ENCODE measurements at places on chromosomes 5 and 9.
A peak's percentile ranks its signal among the peaks of the same experiment; 100 is the strongest.

DNA sequence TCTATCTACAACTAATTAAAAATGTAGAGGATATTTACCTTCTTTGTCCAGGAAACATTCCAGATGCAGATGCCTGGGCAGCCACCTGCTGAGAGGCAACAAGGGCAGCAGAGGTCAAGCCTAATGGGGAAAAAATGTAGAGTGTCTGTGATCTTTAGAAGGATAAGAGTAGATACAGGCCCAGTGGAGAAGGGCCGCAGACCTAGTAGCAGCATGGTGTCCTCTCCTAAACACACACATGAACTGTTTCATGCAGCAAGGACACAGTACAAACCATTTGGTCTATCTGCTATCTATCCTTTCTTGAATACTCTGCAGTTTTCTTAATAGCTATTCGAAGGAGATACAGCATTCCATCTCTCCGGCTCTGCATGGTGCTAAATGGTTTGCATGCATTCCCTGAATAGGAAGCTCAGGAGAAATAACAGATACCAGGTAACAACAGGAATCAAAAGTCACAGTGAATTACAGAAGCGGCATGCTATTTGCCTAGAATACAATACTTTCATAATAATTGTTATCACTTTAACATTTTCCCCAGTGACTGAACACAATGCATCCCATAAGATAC lies 107.3 kb downstream of the ZNF608 start:
- DNase-seq, result no peak

GRCh38 chr9:15239816-15240215 lies 67.2 kb downstream of the TTC39B start:
- no peak for DNase-seq

DNA sequence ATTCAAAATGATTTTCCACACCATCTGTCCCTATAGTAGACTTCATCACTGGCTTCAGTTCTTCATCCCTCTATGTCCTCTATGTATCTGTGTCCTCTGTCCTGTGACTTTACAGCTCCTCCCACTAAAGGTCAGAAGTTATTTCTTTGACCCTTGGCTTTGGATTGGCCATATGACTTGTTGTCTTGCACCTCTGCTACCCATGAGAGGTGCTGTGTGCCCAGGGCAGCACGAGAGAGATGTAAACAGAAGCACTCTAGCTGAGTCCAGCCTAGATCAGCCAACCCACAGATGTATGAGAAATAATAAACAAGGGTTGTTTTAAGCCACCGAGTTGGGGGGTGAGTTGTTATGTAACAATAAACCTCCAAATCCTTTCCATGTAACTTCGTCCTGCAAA lies 63.4 kb upstream of the ENTREP1 start:
- no peak for DNase-seq

GRCh38 chr9:68974431-68974830 lies 39.5 kb downstream of the PRKACG start:
- DNase-seq, result no peak

GRCh38 chr5:174282391-174282790 lies 236.9 kb downstream of the NSG2 start:
- DNase-seq, result no peak

- peak; percentile 28 for DNase-seq
Observed at GRCh38 chr9:69168709-69169217, 5.3 kb upstream of the TJP2 start.

GRCh38 chr5:6399980-6400910 lies 21.9 kb upstream of the MED10 start:
- no peak for DNase-seq

GRCh38 chr5:52783226-52783959 lies 4.3 kb upstream of the ITGA1 start:
- no peak for DNase-seq

DNA sequence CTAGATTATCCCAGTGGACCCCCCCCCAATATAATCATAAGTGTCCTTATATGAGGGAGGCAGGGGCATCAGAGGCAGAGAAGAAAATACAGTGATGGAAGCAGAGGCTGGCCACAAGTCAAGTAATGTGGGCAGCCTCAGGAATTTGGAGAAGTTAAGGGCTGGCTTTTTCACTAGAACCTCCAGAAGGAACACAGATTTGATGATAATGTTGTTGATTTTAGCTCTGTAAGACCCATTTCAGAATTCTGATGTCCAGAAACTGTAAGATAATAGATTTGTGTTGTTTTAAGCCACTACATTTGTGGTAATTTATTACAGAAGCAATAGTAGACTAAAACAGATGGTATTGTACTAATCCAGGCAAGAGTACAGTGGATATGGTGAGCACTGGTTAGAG lies 36.3 kb upstream of the LRRTM2 start:
- no peak for DNase-seq

DNA sequence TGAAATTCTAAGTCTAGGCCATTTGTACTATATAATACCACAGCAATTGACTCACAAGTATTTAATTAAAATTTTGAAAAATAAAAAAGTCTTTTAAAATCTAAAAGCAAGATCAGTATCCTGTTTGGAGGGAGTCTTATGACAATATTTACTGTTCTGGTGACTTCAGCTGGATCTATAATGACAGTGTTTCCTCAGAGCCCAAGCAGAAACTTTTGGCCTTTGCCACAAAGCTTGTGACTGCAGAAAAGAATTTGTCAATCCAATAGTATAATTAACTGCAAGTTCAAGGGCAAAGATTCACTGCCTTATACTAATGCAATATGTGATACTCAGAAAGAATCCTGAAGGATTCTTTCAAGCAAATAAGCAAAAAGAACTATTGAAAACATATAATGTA lies 49.6 kb upstream of the RAPGEF6 start:
- no peak for DNase-seq

DNA sequence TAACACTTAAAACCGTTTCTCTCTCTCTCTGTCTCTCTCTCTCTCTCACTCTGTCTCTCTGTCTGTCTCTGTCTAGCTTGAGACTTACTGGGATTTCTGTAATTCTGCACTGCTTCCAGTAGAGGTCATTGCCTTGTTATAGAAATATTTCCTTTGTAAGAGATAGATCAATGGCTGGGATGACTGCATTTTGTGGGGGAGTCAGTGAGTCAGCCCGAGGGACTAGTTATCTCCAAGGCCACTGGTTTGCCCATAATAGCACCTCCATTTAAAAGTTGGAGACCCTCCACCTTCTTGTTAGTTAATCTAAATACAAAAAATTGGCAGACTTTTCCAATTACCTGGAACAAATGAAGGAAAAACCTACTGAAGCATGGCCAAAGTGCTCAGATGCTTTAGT lies 547.2 kb downstream of the LRRC70 start:
- no peak for DNase-seq

- peak; percentile 56 for DNase-seq
Observed at GRCh38 chr9:72592502-72593403, 71.3 kb downstream of the TMC1 start.

GRCh38 chr5:52809884-52810283 lies 22.2 kb downstream of the ITGA1 start:
- no peak for DNase-seq

DNA sequence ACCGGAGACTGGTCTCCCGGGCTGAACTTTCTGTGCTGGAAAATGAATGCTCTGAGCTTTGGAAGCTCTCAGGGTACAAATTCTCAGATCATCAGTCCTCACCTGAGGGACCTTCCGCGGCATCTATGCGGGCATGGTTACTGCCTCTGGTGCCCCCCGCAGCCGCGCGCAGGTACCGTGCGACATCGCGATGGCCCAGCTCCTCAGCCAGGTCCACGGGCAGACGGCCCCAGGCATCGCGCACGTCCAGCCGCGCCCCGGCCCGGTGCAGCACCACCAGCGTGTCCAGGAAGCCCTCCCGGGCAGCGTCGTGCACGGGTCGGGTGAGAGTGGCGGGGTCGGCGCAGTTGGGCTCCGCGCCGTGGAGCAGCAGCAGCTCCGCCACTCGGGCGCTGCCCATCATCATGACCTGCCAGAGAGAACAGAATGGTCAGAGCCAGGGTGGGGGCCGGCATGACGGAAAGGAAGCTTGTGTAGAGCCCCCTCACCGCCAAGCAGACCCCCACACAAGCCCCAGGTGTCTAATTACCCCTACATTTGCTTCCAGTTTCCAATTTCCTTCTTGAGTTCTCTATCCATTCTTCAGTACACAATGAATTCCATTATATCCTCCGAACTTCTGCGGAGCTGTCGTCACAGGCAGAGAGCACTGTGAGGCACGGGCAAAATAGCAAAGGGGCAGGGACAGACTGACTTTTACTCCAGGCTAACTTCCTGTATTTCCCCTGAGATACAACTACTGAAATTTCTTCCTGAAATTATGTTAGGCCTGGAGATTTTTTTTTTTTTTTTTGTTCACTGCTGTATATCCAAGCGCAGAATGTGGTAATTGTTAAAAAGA lies 23.2 kb downstream of the CDKN2A start:
- no peak for DNase-seq

GRCh38 chr9:93120846-93121315 lies 13.2 kb downstream of the NINJ1 start:
- no peak for DNase-seq

GRCh38 chr5:97641081-97641480 lies 458.0 kb upstream of the RIOK2 start:
- DNase-seq, result no peak

DNA sequence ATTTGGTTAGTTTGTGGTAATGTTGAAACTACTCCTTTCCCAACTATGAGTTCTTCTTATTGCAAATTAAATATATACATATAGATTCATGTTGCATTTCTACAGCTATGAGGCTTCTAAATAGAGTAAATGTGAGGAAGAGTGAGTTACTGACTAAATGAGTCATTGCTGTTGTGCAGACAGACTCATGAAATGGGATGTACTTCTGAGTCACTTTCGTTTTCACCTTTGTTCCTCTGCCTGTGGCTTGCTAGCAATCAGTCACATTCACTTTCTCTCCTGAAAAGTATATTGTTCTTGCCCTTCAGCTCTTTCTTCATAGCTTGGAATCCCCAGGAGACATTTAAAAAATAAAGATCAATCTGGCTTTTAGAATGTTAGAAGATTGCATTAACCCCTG lies 295.5 kb upstream of the SMC2 start:
- peak; percentile 27 for DNase-seq

- no peak for DNase-seq
Observed at GRCh38 chr5:118311103-118311819, 677.1 kb downstream of the DTWD2 start.

DNA sequence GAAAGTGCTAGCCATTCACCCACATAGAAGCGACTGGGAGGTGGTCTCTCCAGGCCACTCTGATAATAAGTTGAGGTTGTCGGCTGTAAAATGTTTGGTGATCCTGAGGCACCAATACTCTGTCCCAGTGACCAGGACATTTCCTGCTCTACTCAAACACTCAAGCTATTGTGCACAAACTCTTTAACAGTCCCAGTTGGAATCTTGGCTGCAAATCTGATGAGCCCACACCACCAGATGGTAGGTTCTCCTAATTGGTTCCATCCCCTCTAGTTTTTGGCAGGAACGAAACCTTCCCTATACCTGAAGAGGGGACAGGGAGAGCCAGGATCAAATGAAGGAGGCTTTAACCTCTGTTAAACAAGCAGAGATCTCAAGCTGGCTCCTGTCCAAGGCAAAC lies 14.3 kb downstream of the GRIA1 start:
- DNase-seq, result peak; percentile 43

DNA sequence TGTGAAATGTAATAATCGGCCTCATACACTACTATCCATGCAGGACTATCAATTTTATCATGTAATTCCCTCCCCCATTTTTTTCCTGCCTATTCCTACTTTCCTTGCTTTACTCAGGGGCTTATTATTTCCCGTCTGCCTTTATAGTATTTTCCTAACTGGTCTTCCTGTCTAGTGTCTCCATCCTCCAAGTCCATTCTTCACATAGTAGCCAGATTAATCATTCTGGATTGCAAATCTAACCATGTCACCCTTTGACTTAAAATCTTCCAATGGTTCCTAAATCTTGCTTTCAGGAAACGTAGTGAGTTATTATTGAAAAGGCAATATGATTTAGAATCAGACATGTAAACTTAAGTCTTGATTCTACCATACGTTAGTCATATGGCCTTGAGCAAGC lies 307.4 kb upstream of the HAPLN1 start:
- no peak for DNase-seq

GRCh38 chr5:135246923-135247795 lies 151.9 kb downstream of the MACROH2A1 start:
- DNase-seq, result no peak

DNA sequence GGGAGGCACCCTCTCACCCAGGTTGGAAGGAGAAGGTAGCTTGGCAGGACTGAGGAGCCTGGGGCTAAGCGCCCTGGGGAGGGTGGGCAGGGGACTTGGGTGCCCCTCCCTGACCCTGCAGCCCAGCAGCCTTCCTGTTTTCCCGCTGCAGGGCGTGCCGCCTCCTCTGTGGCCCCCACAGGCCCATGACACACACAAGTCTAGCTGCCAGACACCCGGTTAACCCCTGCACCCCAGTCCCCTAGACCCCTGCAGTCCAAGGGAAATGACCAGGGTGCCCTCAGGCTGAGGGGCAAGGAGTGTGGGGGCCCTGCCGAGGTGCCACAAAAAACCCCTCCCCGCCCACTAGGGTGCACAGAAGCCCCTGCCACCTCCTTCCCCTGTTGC lies 33.0 kb downstream of the GOLGA2 start:
- no peak for DNase-seq

DNA sequence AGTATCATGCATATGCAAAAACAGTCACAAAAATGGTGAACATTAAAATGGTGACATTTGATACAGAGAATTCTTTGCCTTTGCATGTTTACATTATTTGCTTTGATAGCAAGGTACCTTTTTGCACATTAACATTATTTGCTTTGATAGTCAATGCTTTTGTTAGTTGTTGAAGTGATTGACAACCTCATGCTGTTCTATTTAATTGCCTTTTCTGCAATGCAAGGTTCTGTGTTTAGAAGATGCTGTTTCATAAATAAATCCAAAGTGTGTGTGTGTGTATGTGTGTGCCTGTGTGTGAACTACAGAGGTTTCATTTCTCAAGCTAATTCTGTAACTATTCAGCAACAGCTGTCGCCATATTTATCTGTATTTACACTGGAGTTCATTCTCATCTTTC lies 668.7 kb downstream of the NR2F1-AS1 start:
- DNase-seq, result no peak

DNA sequence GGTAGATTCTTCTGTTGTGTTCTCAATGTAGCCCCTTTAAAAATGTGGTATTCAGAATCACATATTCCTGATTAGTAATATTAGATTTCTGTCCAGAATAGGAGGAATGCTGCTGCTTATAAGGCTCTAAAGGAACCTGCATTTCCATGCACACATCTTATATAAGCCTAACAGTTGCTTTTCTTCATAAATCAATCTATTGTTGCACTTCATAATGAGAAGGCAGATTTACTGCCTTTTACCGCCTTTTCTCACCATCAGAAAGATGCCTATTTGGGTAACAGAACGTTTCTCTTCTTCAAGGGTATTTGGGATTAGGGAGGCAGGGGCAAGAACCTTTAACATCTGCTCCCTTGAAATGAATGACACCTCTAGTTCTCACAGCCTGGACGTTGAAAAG lies 243.4 kb downstream of the MLLT3 start:
- no peak for DNase-seq

- peak; percentile 40 for DNase-seq
Observed at GRCh38 chr5:93078082-93079038, 502.7 kb downstream of the NR2F1-AS1 start.

- peak; percentile 48 for DNase-seq
Observed at GRCh38 chr5:43193181-43193893, 1.3 kb downstream of the NIM1K start.

- no peak for DNase-seq
Observed at GRCh38 chr9:132077881-132078698, 1.6 kb downstream of the MED27 start.

- no peak for DNase-seq
Observed at GRCh38 chr5:10836986-10837385, 76.0 kb upstream of the DAP start.
